ENCODE measurements at places on chromosomes 1 and 21.
A peak's percentile ranks its signal among the peaks of the same experiment; 100 is the strongest.

DNA sequence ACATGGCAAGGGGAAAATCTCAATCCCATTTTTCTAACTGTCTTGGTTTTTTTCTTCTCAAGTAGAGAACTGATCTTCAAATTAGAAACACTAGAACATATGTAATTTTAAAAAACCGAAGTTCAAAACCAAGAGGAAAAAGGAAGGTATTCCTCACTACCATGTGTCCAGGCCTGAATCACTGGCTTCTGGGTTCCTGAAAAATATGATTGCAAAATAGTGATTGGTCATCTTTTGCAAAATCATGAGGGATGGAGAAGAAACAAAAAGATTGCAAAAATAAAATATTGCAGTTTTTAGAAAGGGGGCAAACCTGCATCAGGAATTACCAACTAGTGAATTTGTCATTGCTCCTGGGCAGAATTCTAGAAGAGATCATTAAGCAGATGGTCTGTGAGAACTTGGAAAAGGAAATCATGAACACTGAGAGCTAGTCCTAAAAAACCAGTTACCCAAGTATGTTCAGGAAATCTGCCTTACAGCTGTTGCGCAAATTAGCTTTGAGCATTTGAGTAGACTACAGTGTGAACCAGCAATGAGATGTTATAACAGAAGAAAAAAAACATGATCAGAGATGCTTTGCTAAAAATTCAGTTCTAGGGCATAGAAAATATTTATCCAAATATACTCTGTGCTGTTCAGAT lies 49.4 kb downstream of the SPATA46 start:
- H3K4me3 ChIP-seq = no peak overlapping the region
- no peaks in the 10 kb centered on the region for H3K36me3 ChIP-seq
- no peaks in the 10 kb centered on the region for H3K27me3 ChIP-seq
- DNase-seq = no peak
- H3K27ac ChIP-seq = no peak overlapping the region
- H3K4me1 ChIP-seq = no peaks in the 10 kb centered on the region

DNA sequence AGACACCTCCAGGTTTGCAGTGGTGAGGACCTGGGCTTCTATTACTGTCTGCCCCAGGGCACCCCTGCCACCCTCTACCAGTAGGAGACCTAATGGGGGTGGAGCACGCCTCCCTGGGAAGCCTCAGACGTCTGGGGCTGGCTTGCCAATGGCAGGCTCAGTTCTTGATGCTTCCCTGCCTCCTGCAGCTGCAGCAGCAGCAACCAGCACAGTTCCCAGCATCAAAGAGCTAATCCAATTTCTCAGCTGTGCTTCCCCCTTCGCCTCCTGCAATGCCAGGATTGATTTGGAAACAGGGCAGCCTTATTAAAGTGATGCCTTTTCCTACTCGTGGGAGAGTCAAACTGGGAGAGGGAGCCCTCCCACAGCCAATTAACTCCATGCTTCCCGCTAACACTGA lies 8.2 kb downstream of the SYT2 start:
- no peak overlapping the region for H3K4me3 ChIP-seq
- H3K27me3 ChIP-seq = peaks cover 61% of the 10 kb centered on the region
- no peaks in the 10 kb centered on the region for H3K36me3 ChIP-seq

DNA sequence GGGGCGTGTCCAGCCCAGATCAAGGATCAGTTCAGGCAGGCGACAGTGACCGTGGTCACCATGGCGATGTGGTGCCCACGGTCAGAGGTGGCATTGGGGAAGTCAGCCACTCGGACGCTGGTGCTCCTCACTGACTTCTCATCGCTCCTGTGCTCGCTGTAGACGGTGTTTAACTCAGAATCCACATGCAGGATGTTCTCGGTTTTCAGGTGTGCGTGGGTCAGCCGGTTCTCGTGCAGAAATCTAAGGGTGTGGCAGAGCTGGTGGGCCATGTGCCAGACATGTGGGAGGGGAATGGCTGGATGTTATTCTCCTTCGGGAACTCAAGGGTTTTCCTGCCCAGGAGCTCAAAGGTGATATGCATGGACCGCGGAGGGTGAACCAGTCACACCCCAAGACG lies 11.7 kb downstream of the OR2AJ1 start:
- H3K27ac ChIP-seq = no peak overlapping the region
- no peaks in the 10 kb centered on the region for H3K4me1 ChIP-seq
- H3K36me3 ChIP-seq = no peaks in the 10 kb centered on the region
- no peak for DNase-seq
- no peak overlapping the region for H3K4me3 ChIP-seq

GRCh38 chr1:207966521-207966920 lies 55.6 kb upstream of the CD34 start:
- DNase-seq = no peak
- no peak overlapping the region for H3K4me3 ChIP-seq
- H3K27me3 ChIP-seq = no peaks in the 10 kb centered on the region
- no peaks in the 10 kb centered on the region for H3K36me3 ChIP-seq
- H3K4me1 ChIP-seq = peaks cover 32% of the 10 kb centered on the region
- no peak overlapping the region for H3K27ac ChIP-seq

DNA sequence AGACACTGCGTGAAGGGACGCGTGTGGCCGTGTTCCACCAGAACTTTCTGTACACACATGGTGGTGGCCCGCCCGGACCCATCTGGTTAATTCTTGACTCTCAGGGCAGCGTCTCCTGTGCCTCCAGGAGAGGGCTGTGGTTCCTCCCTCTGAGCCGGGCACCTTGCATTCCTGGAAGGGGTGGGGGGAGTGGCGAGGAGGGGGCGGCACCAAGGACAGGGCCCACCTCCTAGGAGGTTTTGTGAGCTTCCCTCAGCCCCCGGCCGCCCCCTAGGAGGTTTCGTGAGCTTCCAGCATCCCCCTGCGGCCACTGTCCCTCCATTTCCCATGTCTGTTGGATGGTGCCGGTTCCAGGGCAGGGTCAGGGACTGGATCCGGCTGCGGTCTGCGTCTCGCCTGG lies 28.9 kb downstream of the FAAP20 start:
- no peaks in the 10 kb centered on the region for H3K27me3 ChIP-seq
- H3K36me3 ChIP-seq = peaks cover 11% of the 10 kb centered on the region
- H3K4me1 ChIP-seq = no peaks in the 10 kb centered on the region
- no peak overlapping the region for H3K4me3 ChIP-seq

- peaks cover 11% of the 10 kb centered on the region for H3K27me3 ChIP-seq
- H3K27ac ChIP-seq = no peak overlapping the region
- H3K4me3 ChIP-seq = no peak overlapping the region
- H3K4me1 ChIP-seq = no peaks in the 10 kb centered on the region
Observed at GRCh38 chr21:38133240-38133639, 123.6 kb upstream of the KCNJ15 start.

GRCh38 chr1:212457740-212458338 lies 25.1 kb downstream of the NENF start:
- no peaks in the 10 kb centered on the region for H3K36me3 ChIP-seq
- DNase-seq = no peak
- H3K4me3 ChIP-seq = no peak overlapping the region
- H3K27me3 ChIP-seq = no peaks in the 10 kb centered on the region
- H3K27ac ChIP-seq = no peak overlapping the region

GRCh38 chr1:117174851-117175250 lies 35.9 kb downstream of the VTCN1 start:
- H3K4me3 ChIP-seq = no peak overlapping the region
- no peaks in the 10 kb centered on the region for H3K4me1 ChIP-seq
- H3K27me3 ChIP-seq = no peaks in the 10 kb centered on the region
- no peak overlapping the region for H3K27ac ChIP-seq
- no peaks in the 10 kb centered on the region for H3K36me3 ChIP-seq
- no peak for DNase-seq

DNA sequence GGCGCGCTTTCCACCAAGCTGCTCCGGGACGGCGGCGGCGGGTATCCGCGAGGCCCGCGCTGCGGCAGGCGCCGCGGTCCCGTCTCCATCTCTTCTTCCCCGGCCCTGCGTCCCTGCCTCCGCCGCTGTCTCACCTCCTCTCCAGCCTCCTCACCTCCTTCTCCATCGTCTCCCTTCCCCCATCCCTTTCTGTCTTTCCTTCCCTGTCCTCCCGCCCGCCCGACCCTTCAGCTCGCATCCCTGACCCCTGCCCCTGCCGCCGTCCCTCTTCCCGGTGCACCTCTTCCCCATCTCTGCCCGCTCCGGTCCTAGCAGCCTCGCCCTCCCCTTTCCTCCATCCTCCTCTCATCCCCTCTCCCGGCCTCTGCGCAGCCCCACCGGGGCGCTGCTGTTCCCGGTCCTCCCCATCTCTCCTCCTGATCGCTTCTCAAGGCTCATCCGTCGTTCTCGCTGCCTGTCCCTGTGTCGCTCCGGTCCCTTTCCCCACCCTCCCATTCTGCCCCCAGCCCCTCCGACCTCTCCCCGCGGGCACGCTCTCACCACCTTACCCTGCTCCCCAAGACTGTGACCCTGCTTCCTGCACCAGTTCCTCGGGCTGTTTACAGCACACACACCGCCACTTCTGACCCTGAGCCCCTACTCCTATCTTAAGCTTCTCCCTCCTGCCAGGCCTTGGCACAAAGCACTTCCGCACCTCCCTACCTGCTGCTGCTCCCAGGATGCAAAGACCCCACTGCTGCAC lies 760 bp upstream of the NPHP4 start:
- peak overlapping the region; percentile 91 for H3K4me3 ChIP-seq
- DNase-seq = peak; percentile 47
- H3K4me1 ChIP-seq = peaks cover 28% of the 10 kb centered on the region
- no peaks in the 10 kb centered on the region for H3K36me3 ChIP-seq

GRCh38 chr21:37356706-37357105 lies 9.9 kb upstream of the DYRK1A start:
- H3K36me3 ChIP-seq = no peaks in the 10 kb centered on the region
- H3K4me3 ChIP-seq = no peak overlapping the region
- no peak overlapping the region for H3K27ac ChIP-seq
- peaks cover 10% of the 10 kb centered on the region for H3K4me1 ChIP-seq
- no peaks in the 10 kb centered on the region for H3K27me3 ChIP-seq

DNA sequence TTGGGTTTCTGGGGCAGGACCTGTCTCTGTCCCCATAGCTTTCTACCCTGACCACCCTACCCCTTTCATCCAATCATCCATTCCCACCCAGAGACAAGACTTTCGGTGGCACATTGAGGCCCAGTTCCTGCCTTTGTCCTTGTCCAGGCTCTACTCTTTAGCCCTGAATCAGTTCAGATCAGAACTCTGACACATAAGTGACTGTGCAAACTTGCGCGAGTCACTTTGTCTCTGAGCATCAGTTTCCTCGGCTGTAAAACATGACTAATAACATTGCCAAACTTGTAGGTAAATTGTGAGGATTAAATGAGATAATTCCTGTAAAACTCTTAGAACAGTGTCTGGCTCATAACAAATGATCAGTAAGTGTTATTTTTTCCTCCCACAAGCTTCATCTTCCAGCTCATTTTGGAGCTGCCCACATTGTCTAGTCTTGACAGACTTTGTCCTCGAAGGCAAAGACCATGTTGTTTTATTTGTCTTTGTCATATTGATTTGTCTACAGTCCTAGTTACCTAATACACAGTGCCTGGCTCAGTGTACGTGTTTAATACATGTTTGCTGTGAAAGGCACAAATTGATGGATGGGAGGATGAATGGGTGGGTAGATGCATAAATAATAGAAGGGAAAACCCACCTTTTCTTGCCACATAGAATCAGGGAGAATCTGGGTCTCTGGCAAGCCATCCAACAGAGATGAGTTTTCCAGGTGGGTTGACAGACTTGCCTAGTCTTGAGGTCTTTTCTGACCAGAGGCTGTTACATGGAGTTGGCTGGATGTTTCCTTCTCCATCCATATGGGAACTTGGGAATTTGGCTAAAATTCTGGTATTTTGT lies 262.9 kb downstream of the OMA1 start:
- no peaks in the 10 kb centered on the region for H3K27me3 ChIP-seq
- no peak overlapping the region for H3K27ac ChIP-seq
- DNase-seq = no peak

DNA sequence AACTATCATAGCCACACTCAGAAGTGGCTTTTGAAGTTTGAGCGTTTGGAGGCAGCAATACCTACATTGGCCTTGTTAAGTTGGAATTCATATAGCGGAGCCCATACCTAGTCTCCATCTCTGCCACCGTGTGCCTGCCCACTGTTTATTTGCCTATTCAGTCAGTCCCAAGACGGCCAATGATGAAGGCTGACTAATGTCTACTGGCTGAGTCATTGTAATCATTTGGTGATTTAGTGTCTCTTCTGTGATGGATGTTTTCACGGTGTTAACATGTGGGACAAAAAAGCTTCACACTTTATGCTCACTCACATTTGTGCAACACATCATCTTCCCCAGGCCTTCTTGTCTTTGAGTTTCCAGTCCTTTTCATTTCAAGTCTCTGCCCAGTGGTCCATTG lies 92.6 kb upstream of the PBX1 start:
- H3K4me1 ChIP-seq = no peaks in the 10 kb centered on the region
- no peak overlapping the region for H3K4me3 ChIP-seq
- no peak for DNase-seq
- no peaks in the 10 kb centered on the region for H3K27me3 ChIP-seq
- no peaks in the 10 kb centered on the region for H3K36me3 ChIP-seq

GRCh38 chr1:168654198-168654915 lies 74.6 kb downstream of the DPT start:
- no peak overlapping the region for H3K4me3 ChIP-seq
- no peaks in the 10 kb centered on the region for H3K27me3 ChIP-seq
- no peak for DNase-seq
- no peaks in the 10 kb centered on the region for H3K36me3 ChIP-seq
- H3K27ac ChIP-seq = no peak overlapping the region

DNA sequence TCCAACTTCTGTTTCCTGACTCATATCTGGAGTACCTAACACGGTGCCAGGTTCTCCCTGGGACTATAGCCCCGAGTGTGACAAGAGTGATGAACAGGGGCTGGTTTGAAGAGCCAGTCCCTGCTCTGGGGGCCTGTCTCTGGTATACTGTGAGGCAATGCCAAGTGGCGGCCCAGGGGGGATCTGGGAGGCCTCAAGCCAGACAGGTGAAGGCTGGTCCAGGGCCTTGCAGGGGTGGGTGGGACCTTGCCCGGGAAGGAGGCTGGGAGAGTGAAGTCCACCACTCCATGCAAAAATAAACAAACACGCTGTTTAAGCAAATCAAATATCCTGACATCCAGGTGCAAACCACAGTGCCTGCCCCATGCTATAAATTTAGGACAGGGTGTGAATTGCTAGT lies 6.8 kb upstream of the PLXNA2 start:
- H3K4me3 ChIP-seq = no peak overlapping the region
- H3K27ac ChIP-seq = no peak overlapping the region
- H3K27me3 ChIP-seq = no peaks in the 10 kb centered on the region
- no peak for DNase-seq
- H3K36me3 ChIP-seq = no peaks in the 10 kb centered on the region

GRCh38 chr21:43194303-43195120 lies 25.7 kb downstream of the CRYAA start:
- no peaks in the 10 kb centered on the region for H3K27me3 ChIP-seq
- no peak for DNase-seq
- H3K36me3 ChIP-seq = no peaks in the 10 kb centered on the region
- H3K4me1 ChIP-seq = peaks cover 22% of the 10 kb centered on the region
- no peak overlapping the region for H3K4me3 ChIP-seq
- H3K27ac ChIP-seq = peak overlapping the region; percentile 56
